ENCODE measurements at places on chromosomes 11 and 22. TPM values are rescaled to one million over a fixed set of nuclear protein-coding genes. Genes with fewer than 3 reads are reported as not detected.

The HEPHL1 gene
- total RNA-seq = not detected

The APOBEC3B gene
- 1.5 TPM for total RNA-seq

The SLC37A4 gene
- total RNA-seq = 11.0 TPM

The OR8A1 gene
- total RNA-seq = not detected

GRCh38 chr11:45444796-45445195 is 158.7 kb upstream of the SYT13 start:
- H3K27ac ChIP-seq = no peak overlapping the region
- no peak for DNase-seq
- H3K36me3 ChIP-seq = no peaks in the 10 kb centered on the region
- H3K27me3 ChIP-seq = peaks cover 59% of the 10 kb centered on the region
- H3K4me1 ChIP-seq = no peaks in the 10 kb centered on the region

GRCh38 chr11:111691176-111691575 is 75.0 kb downstream of the PPP2R1B start:
- H3K4me1 ChIP-seq = peaks cover 9% of the 10 kb centered on the region
- no peaks in the 10 kb centered on the region for H3K27me3 ChIP-seq
- H3K36me3 ChIP-seq = peaks cover 8% of the 10 kb centered on the region

DNA sequence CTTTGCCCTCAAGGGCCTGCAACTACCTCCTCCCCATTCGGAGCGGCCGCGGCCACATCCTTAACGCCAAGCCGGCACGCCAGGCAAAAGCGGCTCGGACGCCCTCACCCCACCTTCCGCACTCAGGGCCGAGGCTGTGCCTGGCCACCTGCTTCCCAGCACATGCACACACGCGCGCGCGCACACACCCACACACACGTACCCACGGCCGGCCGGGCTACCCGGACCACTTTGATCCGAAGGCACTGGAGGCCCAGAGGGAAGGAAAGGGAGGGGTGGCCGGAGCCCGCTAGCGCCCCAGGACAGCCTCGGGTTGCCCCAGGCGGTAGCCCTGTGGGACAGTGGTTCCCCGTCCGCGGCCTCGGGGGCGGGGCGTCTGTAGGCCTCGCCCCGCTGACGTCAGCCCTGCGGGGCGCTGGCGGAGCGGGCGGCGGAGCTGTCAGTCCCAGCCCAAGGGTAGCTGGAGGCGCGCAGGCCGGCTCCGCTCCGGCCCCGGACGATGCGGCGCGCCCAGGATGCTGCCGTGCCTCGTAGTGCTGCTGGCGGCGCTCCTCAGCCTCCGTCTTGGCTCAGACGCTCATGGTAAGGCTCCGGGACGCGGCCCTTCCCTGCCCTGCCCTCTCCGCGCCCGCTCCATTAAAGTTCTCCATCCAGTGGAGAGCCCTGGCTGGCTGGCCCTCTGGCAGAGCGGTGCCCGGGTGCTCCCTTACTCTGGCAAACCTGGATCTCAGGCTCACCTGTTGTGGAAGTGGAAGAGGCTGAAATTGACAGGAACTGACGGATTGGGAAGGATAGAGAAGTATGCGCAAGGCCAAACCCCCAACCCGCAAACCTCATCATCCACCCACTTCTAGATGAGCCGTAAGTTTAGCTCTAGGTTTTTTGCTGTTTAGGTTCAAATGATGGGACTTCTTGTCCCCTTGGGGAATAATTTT is at the start of gene IL10RA:
Gene IL10RA, plus strand, starts transcription at position 442 of the 935 bp plus-strand sequence. Its CDS starts 74 bp downstream, at position 516.
- H3K27ac ChIP-seq = peak within 1 kb of the TSS; percentile 100
- peaks cover 20% of the 10 kb centered on the region for H3K36me3 ChIP-seq
- peak within 1 kb of the TSS; percentile 98 for H3K4me3 ChIP-seq
- H3K4me1 ChIP-seq = peaks cover 53% of the 10 kb centered on the region
- peak; percentile 81 for DNase-seq

DNA sequence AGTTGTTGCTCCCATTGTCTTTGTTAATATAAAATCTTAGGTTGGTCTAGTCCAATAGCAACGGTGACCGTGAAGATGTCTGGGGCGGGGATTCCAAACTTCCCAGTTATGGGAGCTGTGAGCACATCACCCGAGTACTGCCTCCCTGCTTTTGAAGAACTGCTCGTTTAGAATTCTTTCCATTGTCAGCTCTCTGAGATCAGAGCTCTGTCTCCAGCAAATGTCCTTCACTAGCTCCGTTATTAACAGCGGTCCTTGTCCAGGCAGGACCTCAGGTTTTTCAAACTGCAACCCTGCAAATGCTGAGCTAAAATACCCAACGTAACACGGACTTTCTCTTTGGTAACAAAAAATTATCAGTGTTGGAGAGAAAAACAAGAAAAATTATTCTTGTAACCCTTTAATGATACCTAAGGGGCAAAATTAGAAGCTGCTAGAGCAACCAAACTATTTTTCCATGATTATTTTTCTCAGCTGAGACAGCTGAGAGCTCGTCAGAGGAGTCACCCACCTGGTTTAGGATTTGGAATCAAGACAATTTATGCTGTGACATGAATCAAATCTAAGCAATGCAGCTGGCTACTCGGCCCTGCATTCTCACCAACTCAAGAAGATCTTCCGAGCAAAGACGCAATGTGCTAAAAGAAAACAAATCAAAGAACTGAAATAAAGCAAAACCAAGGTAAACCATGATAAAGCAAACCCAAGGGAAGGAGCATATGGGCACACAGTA is 15.1 kb upstream of the EFCAB6 start:
- no peaks in the 10 kb centered on the region for H3K4me1 ChIP-seq
- no peak overlapping the region for H3K27ac ChIP-seq
- H3K36me3 ChIP-seq = no peaks in the 10 kb centered on the region

- no peaks in the 10 kb centered on the region for H3K4me1 ChIP-seq
- no peaks in the 10 kb centered on the region for H3K36me3 ChIP-seq
- DNase-seq = no peak
- no peak overlapping the region for H3K4me3 ChIP-seq
Measured at GRCh38 chr11:93249459-93250220, 51.8 kb upstream of the SLC36A4 start.
